ENCODE measurements at places on chromosomes 16 and 17.

- H3K4me3 ChIP-seq = peak overlapping the region; percentile 54
- H3K4me1 ChIP-seq = no peaks in the 10 kb centered on the region
- peaks cover 17% of the 10 kb centered on the region for H3K27me3 ChIP-seq
- no peak overlapping the region for H3K27ac ChIP-seq
- no peaks in the 10 kb centered on the region for H3K36me3 ChIP-seq
Measured at GRCh38 chr16:49876716-49877129, 20.8 kb upstream of the ZNF423 start.

DNA sequence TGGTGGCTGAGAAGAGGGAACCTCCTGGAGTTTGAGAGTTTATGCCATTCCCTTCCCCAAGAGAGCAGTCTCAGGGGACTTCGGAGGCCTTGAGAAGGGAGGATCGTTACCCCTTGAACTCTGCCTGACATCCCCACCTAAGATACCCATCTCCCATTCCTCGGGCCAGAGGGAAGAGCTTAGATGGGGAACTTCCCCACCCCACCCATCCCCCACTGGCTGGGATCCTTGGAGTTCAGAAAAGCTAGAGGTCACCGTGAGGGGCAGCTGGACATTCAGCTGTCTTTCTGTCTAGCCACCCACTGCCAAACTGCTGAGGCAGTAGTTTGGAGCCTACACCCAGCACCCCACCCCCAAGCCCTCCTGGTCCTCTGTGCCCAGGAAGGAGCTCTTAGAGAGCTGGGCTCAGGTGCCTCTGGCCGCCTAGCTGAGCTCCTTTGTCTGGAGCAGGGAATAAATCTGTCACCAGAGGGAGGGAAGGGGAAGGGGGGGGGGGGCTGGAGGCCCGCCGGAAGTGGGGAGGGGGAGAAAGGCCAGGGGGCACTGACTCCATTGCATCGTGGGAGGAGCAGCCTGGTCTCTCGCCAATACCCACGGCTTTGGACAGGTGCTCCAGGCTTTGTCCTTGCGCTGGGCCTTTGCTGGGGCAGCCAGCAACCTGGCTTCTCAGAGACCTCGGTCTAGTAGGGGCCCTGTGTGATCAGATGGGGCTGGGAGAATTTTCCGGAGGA lies 1.0 kb downstream of the HSD11B2 start:
- DNase-seq = no peak
- H3K4me3 ChIP-seq = peak overlapping the region; percentile 62
- H3K27ac ChIP-seq = peak overlapping the region; percentile 42

GRCh38 chr17:8629371-8630226 lies 926 bp downstream of the MYH10 start:
- H3K27me3 ChIP-seq = no peaks in the 10 kb centered on the region
- H3K4me3 ChIP-seq = peak overlapping the region; percentile 93
- H3K27ac ChIP-seq = peak overlapping the region; percentile 84
- DNase-seq = peak; percentile 54

- H3K27ac ChIP-seq = no peak overlapping the region
- no peak overlapping the region for H3K4me3 ChIP-seq
- no peaks in the 10 kb centered on the region for H3K36me3 ChIP-seq
- DNase-seq = no peak
- no peaks in the 10 kb centered on the region for H3K27me3 ChIP-seq
Measured at GRCh38 chr16:46648656-46649055, 27.5 kb upstream of the SHCBP1 start.

GRCh38 chr17:72173499-72174116 lies 52.8 kb downstream of the SOX9 start:
- H3K27ac ChIP-seq = no peak overlapping the region
- no peak overlapping the region for H3K4me3 ChIP-seq
- H3K27me3 ChIP-seq = no peaks in the 10 kb centered on the region
- no peak for DNase-seq

- H3K4me1 ChIP-seq = peaks cover 41% of the 10 kb centered on the region
- no peaks in the 10 kb centered on the region for H3K27me3 ChIP-seq
- no peak for DNase-seq
- H3K36me3 ChIP-seq = no peaks in the 10 kb centered on the region
- no peak overlapping the region for H3K4me3 ChIP-seq
Measured at GRCh38 chr16:23128056-23128455, 21.2 kb downstream of the USP31 start.

DNA sequence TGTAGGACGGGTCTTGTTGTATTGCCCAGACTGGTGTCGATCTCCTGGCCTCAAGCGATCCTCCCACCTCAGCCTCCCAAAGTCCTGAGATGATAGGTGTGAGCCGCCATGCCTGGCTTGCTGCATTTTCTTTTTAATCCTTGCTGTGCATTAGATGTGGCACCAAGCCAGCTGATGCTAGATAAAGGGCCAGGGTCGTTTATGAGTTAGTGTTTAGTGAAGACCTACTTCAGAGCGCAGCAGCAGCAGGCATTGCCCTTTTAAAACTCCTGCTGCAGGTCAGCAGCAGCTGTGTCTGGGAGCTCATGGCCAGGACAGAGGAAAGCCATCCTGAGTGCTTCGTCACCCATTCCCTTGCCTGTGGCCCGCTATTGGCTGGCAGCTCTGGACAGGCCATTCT lies 237.3 kb downstream of the CCDC182 start:
- peaks cover 27% of the 10 kb centered on the region for H3K4me1 ChIP-seq
- H3K36me3 ChIP-seq = no peaks in the 10 kb centered on the region
- H3K27me3 ChIP-seq = no peaks in the 10 kb centered on the region
- no peak overlapping the region for H3K27ac ChIP-seq
- H3K4me3 ChIP-seq = no peak overlapping the region
- DNase-seq = no peak

GRCh38 chr17:10292057-10292937 lies 80.5 kb downstream of the MYH13 start:
- peaks cover 10% of the 10 kb centered on the region for H3K4me1 ChIP-seq
- DNase-seq = peak; percentile 66
- no peak overlapping the region for H3K4me3 ChIP-seq

DNA sequence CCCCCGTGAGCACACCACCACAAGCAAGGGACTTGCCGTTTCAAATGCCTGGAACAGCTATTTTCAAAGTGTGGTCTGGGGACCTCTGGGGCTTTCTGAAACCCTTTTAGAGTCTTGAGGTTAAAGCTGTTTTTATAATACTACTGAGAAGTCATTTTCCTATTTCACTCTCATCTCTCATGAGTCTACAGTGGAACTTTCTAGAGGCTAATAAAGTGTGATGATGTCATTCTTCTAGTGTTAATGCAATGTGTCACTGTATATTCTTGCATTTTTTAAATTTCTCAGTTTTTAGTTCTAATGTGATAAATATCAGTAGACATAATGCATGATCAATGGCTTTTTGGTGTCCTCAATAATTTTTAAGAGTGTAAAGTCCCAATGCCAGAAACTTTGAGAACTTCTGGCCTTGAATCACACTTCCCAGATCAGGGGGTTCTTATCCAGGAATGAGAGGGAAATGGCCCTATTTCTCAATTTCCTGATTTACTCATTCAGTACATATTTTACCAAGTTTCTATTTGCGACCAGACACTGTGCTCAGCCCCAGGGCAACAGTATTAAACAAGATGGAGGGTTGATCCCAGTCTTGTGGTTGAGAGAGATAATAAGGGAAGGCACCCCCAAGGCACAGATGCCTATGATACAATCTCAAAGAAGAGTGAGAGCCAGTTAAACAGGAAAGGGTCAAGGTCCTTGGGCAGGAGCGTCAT lies 444.0 kb downstream of the HS3ST3B1 start:
- no peak overlapping the region for H3K27ac ChIP-seq
- no peak for DNase-seq
- H3K27me3 ChIP-seq = no peaks in the 10 kb centered on the region

- no peaks in the 10 kb centered on the region for H3K36me3 ChIP-seq
- no peak for DNase-seq
- H3K27ac ChIP-seq = no peak overlapping the region
Measured at GRCh38 chr17:82353484-82353883, 5.6 kb upstream of the TEX19 start.

GRCh38 chr17:58324409-58325288 lies 3.9 kb downstream of the TSPOAP1 start:
- H3K4me3 ChIP-seq = peak overlapping the region; percentile 62
- no peak for DNase-seq
- H3K4me1 ChIP-seq = no peaks in the 10 kb centered on the region
- H3K27me3 ChIP-seq = no peaks in the 10 kb centered on the region

GRCh38 chr17:55549140-55549539 lies 37.9 kb upstream of the SMIM36 start:
- peaks cover under 1% of the 10 kb centered on the region for H3K27me3 ChIP-seq
- H3K4me3 ChIP-seq = no peak overlapping the region
- no peaks in the 10 kb centered on the region for H3K36me3 ChIP-seq
- no peak for DNase-seq

- H3K4me1 ChIP-seq = no peaks in the 10 kb centered on the region
- no peak for DNase-seq
- no peak overlapping the region for H3K4me3 ChIP-seq
Measured at GRCh38 chr17:33680472-33680871, 387.4 kb upstream of the ASIC2 start.

- H3K4me1 ChIP-seq = no peaks in the 10 kb centered on the region
- H3K27ac ChIP-seq = no peak overlapping the region
- H3K36me3 ChIP-seq = no peaks in the 10 kb centered on the region
- no peak overlapping the region for H3K4me3 ChIP-seq
Measured at GRCh38 chr16:79988089-79988488, 387.6 kb upstream of the MAF start.

DNA sequence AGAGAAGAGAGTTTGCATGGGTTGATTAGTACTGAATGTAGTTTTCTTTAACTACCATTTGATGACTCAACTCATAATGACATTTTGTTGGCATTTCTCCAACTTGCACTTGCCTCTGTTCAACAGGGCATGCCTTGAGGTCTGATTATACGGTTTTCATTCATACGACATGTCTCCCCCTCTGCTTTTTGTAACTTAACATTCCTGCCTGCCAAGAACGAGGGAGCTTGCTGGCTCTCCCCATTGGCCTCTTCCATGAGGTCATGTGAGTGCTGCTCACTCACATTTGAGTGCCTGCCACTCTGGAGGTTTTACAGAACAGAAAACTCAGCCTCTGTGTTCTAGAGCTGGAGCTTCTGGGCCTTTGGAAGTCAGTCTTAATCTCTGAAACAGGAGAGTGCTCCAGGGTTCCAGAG lies 19.7 kb downstream of the MAP2K6 start:
- H3K27me3 ChIP-seq = no peaks in the 10 kb centered on the region
- H3K36me3 ChIP-seq = no peaks in the 10 kb centered on the region
- peak; percentile 28 for DNase-seq
- H3K27ac ChIP-seq = no peak overlapping the region

GRCh38 chr16:9070254-9070653 lies 21.2 kb upstream of the HAPSTR1 start:
- no peaks in the 10 kb centered on the region for H3K4me1 ChIP-seq
- no peaks in the 10 kb centered on the region for H3K27me3 ChIP-seq
- no peaks in the 10 kb centered on the region for H3K36me3 ChIP-seq

DNA sequence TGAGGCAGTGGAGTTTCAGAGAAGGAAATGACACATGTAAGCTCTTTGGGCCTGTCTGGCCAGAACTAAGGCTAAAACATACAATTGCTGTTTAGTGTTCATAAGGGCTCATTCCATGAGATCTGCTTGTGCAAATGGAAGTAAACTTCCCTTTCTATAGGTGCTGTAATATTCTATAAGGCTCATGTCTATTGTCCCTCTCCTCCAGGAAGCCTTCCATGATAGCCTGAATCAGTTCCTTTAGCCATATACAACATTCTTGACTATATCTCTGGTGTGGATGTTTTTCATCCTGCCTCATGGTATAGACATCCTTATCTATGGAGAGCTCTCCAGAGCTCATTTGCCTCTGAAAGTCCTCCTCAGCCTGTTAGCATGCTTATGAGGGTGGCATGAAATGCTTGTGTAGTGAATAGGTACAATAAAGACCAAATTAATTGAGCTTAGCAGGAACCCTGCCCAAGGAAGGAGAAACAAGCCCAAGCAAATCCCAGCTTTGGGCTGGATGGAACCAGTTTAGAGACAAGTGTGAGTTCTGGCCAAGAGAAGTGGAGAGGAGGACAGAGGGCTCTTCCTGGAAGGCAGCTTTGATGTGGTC lies 1.6 kb upstream of the ETV4 start:
- peaks cover 28% of the 10 kb centered on the region for H3K27me3 ChIP-seq
- no peaks in the 10 kb centered on the region for H3K36me3 ChIP-seq
- peaks cover 13% of the 10 kb centered on the region for H3K4me1 ChIP-seq

DNA sequence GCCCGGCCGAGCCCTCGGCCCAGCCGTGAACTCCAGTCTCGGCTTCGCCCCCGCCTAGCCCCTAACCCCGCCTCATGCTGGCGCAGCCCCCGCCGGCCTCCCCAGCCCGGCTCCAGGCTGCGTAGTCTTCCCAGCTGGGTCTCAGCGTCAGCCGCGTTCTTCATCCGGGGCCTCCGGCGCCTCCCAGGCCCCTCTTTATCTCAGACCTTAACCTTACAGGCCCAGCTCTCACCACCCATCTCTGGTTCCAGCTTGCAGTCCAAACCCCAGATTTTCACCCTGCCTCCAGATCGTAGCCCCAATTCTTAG lies at the start of gene PROCA1:
PROCA1 (minus strand) TSS at position 166 of the 309 bp plus-strand sequence. CDS start 228 bp downstream, outside the sequence.
- H3K4me1 ChIP-seq = peaks cover 18% of the 10 kb centered on the region
- peak within 1 kb of the TSS; percentile 75 for H3K4me3 ChIP-seq
- H3K27ac ChIP-seq = peak within 1 kb of the TSS; percentile 97
- no peak for DNase-seq

DNA sequence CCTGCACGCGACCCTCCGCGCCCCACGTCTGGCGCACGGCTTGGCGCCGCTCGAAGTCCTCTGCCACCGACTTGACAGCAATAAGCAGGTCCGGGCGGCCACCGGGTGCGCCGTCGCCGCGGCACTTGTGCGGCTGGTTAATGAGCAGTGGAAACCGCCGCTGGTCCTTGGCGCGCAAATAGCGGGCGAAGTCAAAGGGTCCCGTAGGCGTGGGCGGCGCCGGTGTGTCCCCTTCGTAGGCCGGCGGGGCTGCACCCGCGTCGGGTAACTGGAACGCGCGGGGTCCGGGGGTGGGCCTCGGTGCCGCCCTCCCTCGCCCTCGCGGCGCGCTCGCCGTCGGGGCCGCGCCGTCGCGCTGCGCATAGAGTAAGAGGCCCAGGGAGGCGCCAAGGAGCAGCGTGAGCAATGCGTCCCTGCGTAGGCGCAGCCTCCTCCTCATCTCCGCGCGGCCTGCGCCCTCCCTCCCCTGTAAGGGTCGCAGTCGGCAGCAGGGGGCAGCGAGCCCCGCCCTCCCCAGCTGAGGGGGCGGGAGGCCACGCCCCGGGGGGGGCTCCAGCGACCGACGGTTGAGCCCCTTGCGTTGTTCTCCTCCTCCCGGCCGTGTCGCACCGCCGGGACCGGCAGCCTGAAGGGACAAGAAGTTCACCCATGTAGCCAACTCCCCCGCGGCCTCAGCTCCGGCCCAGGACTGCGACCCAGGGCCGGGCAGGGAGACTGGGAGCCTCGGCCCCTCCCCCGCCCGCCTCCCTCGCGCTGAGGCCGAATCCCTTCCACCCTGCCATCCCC lies 558 bp downstream of the B3GNT9 start:
- peak overlapping the region; percentile 47 for H3K4me3 ChIP-seq
- H3K36me3 ChIP-seq = peaks cover 34% of the 10 kb centered on the region
- no peak for DNase-seq
- no peaks in the 10 kb centered on the region for H3K4me1 ChIP-seq
- H3K27ac ChIP-seq = peak overlapping the region; percentile 79

- no peak overlapping the region for H3K27ac ChIP-seq
- no peak overlapping the region for H3K4me3 ChIP-seq
- H3K4me1 ChIP-seq = no peaks in the 10 kb centered on the region
- no peak for DNase-seq
- no peaks in the 10 kb centered on the region for H3K27me3 ChIP-seq
- no peaks in the 10 kb centered on the region for H3K36me3 ChIP-seq
Measured at GRCh38 chr17:65332779-65333178, 195.6 kb downstream of the RGS9 start.
